Eye (tissue), 1 donor: ENCODE measurements at places on chromosomes 4 and X.

DNA sequence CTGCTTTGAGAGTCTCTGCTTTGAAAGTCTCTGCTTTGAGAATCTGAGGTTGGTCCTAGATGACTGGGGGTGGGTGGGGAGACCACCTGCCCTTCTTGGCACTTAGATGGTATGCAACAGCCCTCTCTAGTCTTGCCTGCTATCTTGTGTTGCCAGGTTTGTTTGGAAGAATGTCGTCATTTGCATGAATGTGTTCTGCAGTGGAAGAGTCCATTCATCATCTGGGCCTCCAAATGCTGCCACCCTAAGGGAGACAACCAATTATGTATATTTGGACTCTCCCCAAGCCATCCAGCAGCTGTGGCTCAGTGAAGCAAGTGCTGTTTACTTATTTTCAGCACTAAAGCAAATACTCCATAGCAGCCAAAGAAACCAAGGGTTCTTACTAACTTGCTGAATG, 44.6 kb upstream of the TRPC5OS start:
- DNase-seq = no peak

GRCh38 chr4:154466336-154466735, 25.3 kb downstream of the DCHS2 start:
- DNase-seq = no peak

DNA sequence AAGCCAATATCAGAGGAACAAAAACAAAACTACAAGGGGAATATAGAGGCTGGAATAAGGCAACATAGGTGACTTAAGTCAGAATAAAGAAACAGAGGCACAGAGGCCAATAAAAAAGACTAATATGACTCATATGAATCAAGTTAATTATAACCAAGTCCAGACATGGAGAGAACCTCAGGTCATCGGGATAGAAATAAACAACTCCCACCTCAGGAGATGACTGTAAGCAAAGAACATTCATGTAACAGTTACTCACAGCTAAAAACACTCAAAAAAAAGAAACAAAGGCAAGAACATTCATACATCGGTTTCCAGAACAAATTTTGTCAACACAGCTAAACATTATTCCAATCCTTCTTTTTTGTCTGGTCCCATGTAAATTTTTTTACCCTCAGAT, 60.3 kb upstream of the RXFP1 start:
- DNase-seq = no peak

GRCh38 chrX:65668377-65669310, 1.2 kb downstream of the MSN start:
- DNase-seq = peak; percentile 74

DNA sequence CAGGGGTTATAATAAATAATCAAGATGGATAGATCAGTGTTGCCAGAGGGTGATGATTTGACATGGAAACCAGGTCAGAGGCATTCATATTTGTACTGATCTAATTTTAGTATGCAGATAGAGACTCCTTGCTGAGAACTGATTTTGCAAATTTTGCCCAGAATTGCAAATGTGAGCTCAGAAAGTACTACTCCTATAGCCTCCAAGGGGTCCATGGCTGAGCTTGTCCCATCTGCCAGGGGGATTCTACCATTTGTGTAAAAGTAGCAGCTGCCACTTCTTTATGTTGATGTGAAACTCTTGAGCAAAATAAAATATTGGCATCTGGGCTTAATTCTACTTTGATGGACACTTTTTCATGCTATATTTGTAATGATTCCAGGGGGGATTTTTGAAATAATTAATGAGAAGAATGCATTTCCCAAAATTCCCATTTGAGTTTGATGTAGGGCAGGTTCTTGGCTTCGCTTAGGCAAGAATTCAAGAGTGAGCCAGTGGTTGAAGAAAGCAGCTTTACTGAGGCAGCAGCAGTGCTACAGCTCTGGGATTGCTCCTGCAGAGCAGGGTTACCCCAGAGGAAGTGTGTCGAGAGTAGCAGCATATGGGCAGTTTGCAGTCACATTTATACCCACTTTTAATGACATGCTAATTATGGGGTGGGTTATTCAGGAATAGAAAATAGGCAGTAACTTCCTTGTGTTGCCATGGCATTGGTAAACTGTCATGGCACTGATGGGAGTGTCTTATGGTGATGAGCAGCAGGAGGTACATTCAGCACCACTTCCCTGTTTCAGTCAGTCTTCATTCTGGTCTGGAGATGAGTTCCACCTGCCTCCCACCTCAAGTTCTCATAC, 38.7 kb upstream of the DCLK2 start:
- no peak for DNase-seq

- DNase-seq = peak; percentile 39
Measured at GRCh38 chrX:140701480-140701879, 8.1 kb upstream of the LINC00632 start.

- DNase-seq = no peak
Measured at GRCh38 chr4:148254621-148255343, 187.4 kb downstream of the NR3C2 start.

GRCh38 chr4:80803337-80803736, 227.2 kb upstream of the BMP3 start:
- DNase-seq = no peak

- no peak for DNase-seq
Measured at GRCh38 chr4:139484783-139485311, 30.9 kb downstream of the RAB33B start.

DNA sequence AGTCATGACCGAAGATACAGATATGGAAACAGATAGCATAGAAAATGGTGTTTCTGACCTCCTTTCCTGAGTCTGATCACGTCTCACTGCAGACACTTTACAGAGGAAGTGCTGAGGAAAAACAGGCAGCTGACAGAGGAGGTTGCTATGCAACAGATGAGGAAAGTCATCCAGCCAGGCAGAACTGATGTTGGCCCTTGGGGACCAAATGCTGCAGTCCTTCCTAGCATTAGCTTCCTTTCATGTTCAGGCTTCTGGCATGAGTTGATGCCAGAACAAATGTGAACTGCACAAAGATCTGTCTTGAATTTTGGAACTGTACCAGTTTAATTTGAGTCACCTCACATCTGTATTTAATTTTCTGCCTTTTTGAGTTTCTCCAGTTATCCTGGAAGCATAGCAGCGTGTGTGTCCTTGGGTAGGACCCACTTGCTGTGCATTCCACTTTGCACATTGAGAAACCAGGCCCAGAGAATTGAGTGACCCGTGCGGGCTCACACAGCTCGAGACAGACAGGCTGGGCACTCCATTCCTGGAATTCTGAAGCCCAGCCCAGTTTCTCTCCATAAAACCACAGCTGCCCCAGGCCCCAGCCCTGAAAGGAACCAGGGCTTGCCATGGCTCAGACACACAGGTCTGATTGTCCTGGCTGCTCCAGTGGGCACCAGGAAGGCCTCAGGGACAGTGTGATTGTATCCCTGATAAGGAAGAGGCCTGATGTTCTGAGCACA, 1.4 kb upstream of the MAGED1 start:
- DNase-seq = peak; percentile 86

DNA sequence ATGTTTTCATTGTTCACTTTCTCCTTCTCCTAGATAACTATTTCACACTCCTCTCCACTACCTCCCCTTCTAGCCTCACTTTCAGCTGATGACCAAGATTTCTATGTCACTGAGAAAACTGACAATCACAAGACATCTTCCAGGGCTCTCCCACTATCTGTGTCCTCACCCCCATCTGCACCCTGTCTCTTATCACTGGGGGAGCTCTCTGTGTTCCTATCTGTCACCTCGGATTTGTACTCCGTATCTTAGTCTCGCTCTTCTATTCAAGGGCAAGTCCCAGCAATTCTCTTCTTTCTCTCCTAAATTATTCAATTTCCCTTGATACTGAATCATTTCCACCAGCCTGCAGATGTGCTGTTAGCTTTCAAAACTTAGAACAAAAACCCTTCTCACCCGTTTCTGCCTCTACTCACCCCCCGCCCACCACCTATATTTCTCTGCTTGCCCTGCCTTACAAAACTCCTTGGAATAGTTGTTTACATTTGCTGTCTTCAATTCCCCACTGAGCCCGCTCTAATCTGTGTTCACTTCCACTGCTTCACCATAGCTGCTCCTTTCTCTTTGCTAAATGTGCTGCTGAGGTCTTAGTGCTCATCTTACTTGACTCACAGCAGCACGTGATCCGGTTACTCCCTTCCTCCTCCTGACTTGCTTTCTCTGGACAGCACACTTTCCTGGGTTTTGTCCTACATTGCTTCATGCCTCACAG, 293.2 kb downstream of the UNC5C start:
- DNase-seq = peak; percentile 37

- DNase-seq = peak; percentile 64
Measured at GRCh38 chr4:180060159-180060889, 2182.9 kb upstream of the TENM3 start.

- DNase-seq = no peak
Measured at GRCh38 chr4:67575232-67576058, 16.9 kb downstream of the STAP1 start.

DNA sequence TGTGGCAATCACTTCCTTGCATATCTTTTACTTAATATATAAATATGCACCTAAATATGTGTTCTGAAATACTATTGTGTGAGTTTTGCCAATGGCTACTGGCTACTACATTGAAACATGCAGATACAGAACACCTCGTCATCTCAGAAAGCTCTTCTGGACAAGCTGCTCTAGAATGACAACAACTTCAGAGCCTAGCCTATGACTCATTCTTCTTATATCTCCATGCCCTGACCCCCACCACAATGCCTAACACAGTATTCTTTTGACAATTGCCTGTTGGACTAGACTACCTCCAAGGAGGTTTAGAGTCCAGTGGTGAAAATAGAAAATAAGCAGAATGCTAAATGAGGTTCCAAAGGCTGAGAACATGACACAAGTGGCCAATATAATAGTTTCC, 17.6 kb upstream of the DMP1 start:
- no peak for DNase-seq

GRCh38 chrX:125998432-125998831, 167.7 kb downstream of the DCAF12L2 start:
- DNase-seq = peak; percentile 61

GRCh38 chrX:49925176-49925575, 2.8 kb downstream of the CLCN5 start:
- DNase-seq = no peak

- DNase-seq = no peak
Measured at GRCh38 chr4:26337612-26338011, 16.8 kb downstream of the RBPJ start.

GRCh38 chr4:155428128-155428527, 51.4 kb upstream of the MAP9 start:
- no peak for DNase-seq

GRCh38 chr4:186820391-186820891, 96.8 kb upstream of the FAT1 start:
- DNase-seq = peak; percentile 70

GRCh38 chrX:153871451-153871850, 14.5 kb downstream of the L1CAM start:
- peak; percentile 87 for DNase-seq

GRCh38 chrX:39802908-39803307, 294.9 kb downstream of the BCOR start:
- no peak for DNase-seq

DNA sequence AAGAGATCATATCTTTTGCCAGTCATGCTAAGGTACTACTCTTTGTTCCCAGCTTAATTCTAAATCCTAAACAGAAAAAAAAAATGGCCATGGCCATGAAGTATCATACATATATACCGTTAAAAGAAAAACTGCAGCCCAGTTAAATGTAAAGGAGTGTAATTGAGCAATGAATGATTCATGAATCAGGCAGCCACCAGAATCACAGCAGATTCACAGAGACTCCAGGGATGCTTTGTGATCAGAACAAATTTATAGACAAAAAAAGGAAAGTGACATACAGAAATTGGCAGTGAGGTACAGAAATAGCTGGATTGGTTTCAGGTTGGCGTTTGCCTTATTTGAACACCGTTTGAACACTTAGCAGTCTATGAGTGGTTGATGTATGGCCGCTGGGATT, 42.1 kb upstream of the PDGFC start:
- DNase-seq = no peak

DNA sequence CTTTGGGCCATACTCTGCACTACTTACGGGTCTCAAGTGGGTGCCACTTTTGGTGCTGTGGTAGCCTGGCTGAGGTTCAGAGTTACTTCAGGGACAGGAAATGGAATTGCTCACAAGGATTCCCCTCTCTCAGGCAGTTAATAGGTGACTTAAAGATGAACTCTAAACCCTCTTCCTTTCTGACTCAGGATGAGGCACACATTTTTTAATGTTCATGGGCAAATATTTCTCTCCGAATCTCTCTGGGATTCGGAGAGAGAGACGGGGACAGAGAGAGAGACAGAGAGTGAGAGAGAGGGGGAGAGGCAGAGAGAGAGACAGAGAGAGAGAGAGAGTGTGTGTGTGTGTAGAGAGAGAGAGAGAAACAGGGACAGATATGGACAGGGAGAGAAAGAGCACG, 79.8 kb downstream of the NYX start:
- no peak for DNase-seq

DNA sequence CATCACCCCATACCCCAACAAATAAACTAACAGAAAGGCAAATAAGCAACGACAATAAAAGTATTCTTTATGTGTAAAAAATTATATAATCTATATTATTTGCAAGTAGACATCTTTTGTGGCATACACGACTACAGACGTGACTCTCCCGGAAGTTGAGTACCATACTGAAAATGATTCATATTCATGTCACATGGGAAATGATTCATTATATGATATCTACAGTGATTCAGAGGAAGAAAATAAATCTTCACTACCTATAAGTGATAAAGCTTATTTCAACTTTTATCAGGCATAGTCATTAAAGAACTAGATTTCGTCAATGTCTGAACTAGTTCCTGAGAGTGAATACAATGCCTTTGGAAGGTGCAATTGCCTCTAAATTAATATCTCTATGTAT, 4.6 kb upstream of the ANTXR2 start:
- DNase-seq = no peak

- no peak for DNase-seq
Measured at GRCh38 chr4:151486168-151486567, 77.2 kb downstream of the FHIP1A start.

DNA sequence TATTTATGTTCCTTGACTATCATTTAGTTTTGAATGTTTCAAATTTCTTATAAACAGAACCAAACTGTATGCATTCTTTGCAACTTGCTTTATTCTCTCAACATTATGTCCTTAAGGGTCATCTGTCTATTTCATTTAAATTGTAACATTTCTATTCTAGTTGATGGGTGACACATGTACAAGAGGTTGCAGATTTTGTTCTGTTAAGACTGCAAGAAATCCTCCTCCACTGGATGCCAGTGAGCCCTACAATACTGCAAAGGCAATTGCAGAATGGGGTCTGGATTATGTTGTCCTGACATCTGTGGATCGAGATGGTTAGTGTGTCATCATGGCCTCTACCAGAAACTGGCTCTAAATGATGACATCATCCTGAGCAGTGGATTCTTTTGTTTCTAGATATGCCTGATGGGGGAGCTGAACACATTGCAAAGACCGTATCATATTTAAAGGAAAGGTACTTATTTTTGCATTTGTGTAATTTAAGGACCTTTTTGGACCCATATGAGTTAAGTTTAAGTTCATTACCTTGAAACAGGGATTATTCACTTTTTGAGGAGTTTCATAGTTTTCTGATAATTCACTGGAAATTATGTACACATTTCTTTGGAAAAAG, 6.1 kb downstream of the LIAS start:
- no peak for DNase-seq

DNA sequence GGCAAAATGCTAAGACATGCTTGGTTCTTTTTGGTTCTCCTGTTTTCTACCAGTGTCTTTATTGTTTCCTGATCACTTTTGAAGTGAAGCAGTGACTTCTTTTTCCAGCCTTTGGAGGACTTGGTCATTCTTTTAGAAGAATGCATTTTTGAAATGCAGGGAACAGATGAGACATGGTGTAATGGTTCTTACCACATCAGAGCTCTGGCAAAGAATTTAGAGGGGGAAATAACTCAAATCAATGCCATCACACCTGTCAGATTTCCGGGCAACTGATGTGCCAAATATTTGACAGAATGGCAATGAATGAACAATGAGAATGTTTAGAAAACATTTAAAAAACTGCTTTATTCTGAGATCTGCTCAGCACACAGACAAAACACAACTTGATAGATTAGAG, 519.6 kb downstream of the IQCM start:
- no peak for DNase-seq
